Hematopoietic multipotent progenitor cell (in vitro differentiated cells): ENCODE measurements at places on chromosomes 4 and X.

- DNase-seq: no peak
These were observed 105.5 kb downstream of the NEK1 start for GRCh38 chr4:169506903-169507302.

GRCh38 chrX:94560930-94561329, 886.9 kb downstream of the FAM133A start:
- DNase-seq: no peak

GRCh38 chr4:151304755-151305154, 20.6 kb downstream of the SH3D19 start:
- DNase-seq: no peak

GRCh38 chr4:174111422-174111821, 172.0 kb downstream of the FBXO8 start:
- no peak for DNase-seq

DNA sequence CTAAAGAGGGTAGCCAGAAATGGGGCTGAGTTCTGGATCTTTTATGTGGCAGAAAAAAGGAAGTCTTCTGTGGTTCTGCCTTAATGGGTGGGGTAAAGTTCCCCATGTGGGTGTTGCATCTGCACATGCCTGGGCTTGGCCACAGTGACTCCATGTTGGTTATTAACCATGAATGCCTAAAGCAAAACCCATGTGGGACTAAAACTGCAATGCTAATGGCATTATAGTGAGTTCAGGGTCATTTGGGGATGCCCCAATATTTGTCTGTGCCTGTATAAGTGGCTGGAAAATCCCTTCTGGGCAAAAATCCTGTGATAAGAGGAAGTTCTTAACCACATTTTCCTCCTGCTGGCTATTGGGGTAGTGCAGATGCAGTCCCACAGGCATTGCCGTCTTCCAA, 857.4 kb downstream of the FAT4 start:
- peak; percentile 16 for DNase-seq

GRCh38 chr4:132344924-132345828, 803.9 kb upstream of the PCDH10 start:
- DNase-seq: no peak

- no peak for DNase-seq
These were observed 605.2 kb upstream of the EPHA5 start for GRCh38 chr4:66275411-66276038.

- DNase-seq: no peak
These were observed 60.4 kb downstream of the PCDH18 start for GRCh38 chr4:137471895-137472294.

GRCh38 chrX:105701310-105702052, 120.9 kb upstream of the NRK start:
- no peak for DNase-seq

DNA sequence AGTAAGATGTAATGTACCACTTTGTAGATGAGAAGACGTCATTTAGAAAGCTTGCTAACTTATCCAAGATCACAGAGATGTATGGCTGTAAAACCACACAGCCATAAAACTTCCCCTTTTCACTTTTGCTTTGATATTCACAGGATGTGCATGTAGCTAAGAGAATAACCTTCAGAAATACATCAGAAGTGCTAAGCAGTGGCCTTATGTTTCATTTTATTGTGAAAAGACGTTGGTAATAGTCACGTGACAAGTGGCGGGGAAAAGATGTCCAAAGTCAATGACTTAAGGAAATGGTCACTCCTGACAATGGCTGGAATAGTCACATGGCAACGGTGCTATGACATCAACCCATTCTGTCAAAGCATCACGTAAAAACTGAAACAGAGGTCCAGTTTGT, 12.9 kb upstream of the WDR17 start:
- DNase-seq: no peak

- DNase-seq: no peak
These were observed 253.8 kb downstream of the QDPR start for GRCh38 chr4:17258106-17258505.

- no peak for DNase-seq
These were observed 191.4 kb downstream of the NDST4 start for GRCh38 chr4:114921790-114922591.

DNA sequence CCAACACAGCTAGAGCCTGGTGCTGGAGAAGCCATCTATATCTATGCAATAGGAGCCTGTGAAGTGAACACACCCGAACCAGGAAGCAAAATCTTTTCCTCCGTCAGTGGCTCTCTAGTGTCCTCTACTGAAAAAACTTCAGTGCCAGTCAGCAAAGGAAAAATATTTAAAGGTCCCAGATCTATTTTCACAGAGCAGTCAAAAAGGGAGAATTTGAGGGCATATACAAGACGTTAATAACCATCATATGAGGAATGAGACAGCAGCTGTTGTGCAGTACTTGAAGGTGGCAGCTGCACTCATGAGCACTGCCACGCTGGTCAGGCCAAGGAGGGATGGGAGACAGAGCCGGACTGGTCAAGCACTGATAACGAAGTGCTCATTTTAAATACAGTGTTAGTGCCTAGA, 14.4 kb downstream of the MCUB start:
- DNase-seq: no peak

- DNase-seq: no peak
These were observed 196.9 kb downstream of the ANKRD50 start for GRCh38 chr4:124515591-124515990.

DNA sequence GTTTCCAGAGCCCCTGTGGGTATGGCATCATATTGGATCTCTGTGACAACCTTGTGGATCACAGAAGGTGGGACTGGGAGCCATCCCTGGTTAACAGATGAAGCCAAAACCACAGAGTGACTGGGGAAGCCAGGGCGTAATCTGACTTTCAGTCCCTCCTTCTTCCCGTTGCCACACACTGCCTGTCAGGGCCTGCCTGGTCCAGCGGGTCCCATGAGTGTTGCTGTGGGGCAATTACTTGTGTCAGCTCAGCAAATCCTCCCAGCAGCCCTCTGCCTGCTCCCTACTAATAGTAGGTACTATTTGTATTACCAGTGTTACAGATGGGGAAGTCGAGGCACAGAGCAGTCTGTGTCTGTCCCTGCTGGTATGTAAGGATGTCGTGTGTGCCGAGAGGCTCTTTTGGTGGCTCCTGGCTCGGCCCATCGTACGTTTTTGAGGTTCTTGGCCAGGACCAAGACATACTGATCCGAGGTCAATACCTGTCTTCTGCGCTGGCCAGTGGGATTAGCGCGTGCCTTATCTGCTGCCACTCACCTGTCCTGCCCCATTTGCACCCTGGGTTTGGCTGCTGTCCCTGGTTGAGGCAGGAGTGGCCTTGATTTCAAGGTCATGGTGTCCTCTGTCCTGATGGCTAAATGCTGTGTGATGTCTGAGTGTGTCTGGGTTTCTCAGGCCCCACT, 5.7 kb downstream of the NSG1 start:
- no peak for DNase-seq

DNA sequence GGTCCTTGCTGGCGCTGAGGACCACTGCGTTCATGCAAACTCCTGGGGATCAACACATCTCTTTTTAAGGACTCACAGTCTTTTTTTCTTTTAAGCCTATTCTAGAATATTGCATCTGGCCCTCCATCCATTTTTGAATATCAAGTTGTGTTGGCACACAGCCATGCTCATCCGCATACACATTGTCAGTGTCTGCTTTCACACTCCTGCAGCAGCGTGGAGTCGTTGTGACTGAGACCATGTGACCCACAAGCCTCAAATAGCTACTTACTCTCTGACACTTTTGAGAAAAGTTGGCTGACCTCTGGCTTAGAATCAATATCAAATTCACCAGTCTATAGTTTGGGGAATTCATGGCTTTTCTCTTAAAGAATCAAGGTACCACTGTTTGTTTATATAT, 191.8 kb upstream of the S100G start:
- no peak for DNase-seq

GRCh38 chrX:109831326-109831985, 98.4 kb upstream of the ACSL4 start:
- DNase-seq: no peak

DNA sequence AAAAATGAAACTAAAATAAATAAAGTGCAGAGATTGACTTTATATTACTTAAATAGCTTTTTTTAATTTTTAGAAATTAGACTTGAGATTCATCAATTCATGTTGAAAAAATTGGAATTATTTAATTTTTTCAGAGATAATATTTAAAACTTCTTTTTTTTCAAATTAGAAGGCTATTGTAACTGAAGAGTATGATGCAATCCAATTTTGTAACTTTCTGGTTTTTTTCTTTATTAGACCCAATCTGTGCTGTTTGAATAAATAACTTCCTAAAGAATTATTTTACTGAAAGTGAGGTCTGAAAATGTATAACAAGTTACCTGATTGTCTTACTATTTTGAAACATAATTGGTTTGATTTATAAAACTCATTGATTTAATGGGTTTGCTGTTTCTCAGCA, 200.9 kb downstream of the MAD2L1 start:
- DNase-seq: no peak

DNA sequence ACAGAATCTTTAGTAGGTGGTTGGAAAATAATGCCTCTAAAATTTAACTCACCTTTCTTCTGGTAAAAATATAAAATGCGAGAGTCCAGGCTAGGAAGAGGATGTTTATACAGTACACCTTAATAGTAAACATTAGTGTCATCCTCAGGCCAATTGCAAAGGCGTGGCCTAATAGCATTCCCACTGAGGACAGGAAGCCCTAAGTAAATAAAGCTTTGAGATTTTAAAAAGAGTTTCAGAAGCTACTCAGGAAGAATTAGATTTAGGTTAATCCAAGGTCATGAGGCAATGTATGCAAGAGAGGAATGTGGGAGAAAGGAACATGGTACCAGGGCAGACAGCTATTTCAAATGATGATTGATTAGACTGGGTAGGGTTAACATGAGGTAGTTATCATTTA, 49.5 kb downstream of the RPGR start:
- DNase-seq: no peak

DNA sequence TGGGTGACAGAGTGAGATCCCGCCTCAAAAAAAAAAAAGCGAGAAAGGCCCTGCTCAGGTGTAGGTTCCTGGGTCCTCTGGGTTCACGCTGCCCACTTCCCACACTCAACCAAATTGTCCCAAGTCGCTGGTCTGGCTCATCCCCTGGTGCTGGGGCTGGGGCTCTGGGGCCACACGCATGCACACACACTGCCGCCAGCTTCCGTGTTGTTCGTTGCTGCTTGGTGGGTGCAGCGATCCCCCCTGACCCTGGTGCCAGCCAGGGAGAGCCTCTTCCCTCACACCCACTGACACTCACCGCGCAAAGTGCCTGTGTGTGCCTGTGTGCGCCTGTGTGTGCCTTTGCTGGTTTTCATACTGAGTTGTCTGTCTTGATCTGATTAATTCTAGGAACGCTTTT, 124.1 kb upstream of the NKX1-1 start:
- DNase-seq: no peak

- no peak for DNase-seq
These were observed 35.3 kb upstream of the CXCL8 start for GRCh38 chr4:73705056-73705432.

- no peak for DNase-seq
These were observed 22.8 kb downstream of the FRAS1 start for GRCh38 chr4:78079726-78080430.

GRCh38 chr4:173855015-173855414, 325.0 kb upstream of the HAND2 start:
- DNase-seq: no peak

GRCh38 chr4:40238700-40239548, 42.1 kb downstream of the RHOH start:
- DNase-seq: peak; percentile 24

GRCh38 chr4:45578874-45579273, 545.0 kb downstream of the GABRG1 start:
- DNase-seq: no peak

- DNase-seq: no peak
These were observed 101.9 kb upstream of the SCOC start for GRCh38 chr4:140271553-140271952.

DNA sequence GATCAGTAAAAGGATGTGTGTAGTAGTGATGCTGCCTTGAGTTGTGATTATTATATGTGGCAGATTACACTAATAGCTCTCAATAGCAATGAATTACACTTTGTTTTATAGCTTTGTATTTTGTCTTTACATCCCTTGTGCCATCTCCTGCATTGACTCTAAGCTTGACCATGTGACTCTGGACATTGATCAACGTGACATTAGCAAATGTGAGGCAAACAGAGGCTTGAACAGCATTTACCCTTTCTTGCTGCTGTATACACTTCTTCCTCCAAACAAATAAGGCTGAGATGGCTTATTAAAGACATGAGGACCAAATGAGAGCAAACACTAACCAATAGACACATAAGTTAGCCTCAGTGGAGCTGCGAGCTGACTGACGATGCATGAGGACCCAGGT, 63.5 kb downstream of the MAD2L1 start:
- no peak for DNase-seq

DNA sequence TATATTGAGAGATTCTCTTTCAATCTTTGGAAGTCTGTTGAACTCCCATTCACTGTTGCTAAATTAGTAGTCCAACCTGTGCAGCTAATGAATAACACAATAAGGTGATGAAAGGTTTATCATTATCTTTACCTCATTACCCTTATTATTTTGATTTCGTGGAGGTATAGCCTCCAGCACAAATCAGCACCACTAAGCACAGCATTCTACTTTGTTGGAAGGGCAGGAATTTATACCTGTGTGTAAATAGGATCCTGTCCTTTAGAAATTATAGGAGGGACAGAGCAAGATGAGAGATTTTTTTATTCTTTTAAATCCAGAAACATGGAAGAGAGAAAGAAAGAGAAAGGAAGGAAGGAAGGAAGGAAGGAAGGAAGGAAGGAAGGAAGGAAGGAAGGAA, 454.1 kb downstream of the PDGFC start:
- no peak for DNase-seq

DNA sequence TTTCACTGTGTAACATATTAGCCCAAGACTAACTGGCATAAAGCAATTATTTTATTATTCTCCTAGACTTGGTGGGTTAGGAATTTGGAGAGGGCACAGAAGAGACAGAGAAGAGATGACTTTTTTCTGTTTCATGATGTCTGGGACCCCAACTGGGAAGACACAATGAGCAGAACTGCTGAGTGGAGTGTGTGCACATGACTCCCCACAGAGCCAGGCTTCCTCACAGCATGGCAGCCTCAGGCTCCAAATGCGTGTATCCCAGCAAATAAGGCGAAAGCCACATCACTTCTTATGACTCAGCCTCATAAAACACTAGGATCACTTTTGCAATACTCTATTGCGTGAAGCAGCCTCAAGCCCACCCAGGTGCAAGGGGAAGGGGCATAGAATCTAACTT, 68.4 kb downstream of the MFAP3L start:
- no peak for DNase-seq

GRCh38 chrX:77768787-77769186, 17.2 kb downstream of the ATRX start:
- no peak for DNase-seq
